ENCODE measurements at places on chromosomes 3 and 15.
A peak's percentile ranks its signal among the peaks of the same experiment; 100 is the strongest.

GRCh38 chr3:117602058-117602644 is 892.6 kb downstream of the TUSC7 start:
- DNase-seq: no peak

DNA sequence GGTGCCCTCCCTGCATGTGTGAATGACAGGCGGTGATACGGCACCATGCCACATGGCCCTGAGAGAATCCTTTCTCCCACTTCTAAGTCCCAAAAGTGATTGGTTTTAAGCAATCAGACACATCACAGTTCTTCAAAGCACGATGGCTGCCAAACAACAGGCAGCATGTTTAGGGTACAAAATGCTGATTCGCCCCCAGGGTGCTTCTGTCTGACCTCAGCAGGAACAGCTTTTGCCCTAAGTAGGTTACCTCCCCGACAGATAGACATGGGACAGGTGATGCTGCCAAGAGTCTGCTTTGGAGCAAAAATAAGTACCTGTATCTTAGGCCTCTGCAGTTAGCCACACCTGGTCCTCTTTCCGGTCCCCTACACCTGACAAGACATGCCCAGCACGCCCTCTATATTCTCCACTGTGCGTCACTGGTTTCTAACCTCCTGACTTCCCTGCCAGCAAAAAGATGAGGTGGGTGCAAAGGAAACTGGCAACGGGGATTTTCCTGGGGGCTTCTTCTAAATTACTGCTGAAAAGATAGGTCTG is 549.8 kb downstream of the FOXP1 start:
- no peak for DNase-seq

GRCh38 chr15:43134157-43134635 is 810 bp downstream of the TMEM62 start:
- DNase-seq: peak; percentile 6

- DNase-seq: no peak
Measured at GRCh38 chr15:70042553-70043214, 55.0 kb downstream of the TLE3 start.

DNA sequence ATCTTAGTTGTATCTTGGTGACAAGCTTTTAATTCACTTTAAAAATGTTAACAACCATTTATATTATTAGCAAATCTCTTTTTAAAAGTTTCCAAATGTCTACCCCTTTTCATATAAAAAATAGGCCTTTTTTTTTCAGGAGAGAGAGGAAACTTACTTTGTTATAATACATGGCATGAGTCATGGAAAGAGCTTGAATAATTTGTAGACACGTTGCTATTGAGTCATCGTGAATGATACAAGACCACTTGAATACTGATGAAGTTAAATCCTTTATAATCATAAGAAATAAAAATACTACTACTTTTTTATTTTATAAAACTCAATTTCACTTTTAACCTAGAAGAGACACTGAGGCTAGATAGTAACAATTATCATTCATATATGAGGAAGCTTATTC is 70.3 kb upstream of the BBX start:
- DNase-seq: peak; percentile 40

DNA sequence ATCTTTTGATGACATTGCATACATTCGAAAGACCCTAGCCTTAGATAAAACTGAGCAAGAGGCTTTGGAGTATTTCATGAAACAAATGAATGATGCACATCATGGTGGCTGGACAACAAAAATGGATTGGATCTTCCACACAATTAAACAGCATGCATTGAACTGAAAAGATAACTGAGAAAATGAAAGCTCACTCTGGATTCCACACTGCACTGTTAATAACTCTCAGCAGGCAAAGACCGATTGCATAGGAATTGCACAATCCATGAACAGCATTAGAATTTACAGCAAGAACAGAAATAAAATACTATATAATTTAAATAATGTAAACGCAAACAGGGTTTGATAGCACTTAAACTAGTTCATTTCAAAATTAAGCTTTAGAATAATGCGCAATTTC is 16.7 kb downstream of the KCNMB3 start:
- DNase-seq: no peak

DNA sequence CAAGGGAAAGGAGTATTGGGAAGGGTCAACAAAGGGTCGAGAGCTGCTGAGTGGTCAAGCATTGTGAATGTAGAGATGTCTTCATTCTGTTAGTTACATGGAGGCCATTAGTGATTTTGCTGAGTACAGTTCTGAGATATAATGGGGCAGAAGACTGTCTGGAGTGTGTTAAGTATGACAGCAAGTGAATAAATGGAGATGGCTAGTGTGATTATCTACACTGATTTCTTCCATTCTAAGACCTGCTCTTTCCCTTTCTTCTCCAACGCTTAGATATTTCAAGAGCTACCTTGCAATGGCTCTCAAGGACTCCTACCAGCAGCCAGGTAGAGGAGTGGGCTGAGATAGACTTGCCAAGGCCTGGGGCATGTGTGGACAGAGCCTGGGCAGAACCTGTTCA is 216.5 kb downstream of the MFSD1 start:
- DNase-seq: no peak

- DNase-seq: peak; percentile 28
Measured at GRCh38 chr15:85379403-85380131, 836 bp upstream of the AKAP13 start.

DNA sequence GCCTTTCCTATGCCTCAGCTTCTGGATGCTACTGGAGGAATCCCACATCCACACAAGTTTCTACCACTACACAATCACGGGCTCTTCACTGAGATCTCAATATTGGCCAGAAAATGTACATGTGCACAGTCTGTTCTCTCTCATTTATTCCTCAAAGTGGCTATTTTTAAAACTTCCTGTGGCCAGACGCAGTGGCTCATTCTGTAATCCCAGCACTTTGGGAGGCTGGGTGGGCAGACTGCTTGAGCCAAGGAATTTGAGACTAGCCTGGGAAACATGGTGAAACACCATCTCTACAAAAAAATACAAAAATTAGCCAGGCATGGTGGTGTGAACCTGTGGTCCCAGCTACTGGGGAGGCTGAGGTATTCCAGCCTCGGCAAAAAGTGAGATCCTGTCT is 91.4 kb upstream of the PRTG start:
- no peak for DNase-seq

DNA sequence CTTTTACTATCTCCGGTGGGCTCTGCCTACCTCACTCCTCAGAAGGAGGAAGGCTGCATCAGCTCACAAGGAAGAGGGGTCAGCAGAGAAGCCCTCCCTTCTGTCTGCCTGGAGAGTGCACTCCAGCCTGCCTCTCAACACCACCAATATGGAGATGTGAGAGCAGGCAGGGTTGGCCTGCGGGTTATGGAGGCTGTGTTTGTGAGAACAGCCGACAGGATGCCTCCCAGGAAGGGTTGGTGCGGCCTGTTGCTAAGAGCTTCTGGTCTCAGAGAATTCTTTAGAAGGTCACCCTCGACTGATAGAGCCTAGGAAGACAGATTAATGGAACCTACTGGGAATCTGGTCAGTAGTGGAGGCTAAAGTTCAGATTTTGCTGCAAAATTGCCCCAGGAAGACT is 326.1 kb downstream of the NTRK3 start:
- DNase-seq: no peak

- DNase-seq: no peak
Measured at GRCh38 chr3:98557324-98558010, 25.7 kb downstream of the GPR15 start.

- DNase-seq: no peak
Measured at GRCh38 chr3:109478614-109479013, 141.3 kb upstream of the DPPA4 start.

DNA sequence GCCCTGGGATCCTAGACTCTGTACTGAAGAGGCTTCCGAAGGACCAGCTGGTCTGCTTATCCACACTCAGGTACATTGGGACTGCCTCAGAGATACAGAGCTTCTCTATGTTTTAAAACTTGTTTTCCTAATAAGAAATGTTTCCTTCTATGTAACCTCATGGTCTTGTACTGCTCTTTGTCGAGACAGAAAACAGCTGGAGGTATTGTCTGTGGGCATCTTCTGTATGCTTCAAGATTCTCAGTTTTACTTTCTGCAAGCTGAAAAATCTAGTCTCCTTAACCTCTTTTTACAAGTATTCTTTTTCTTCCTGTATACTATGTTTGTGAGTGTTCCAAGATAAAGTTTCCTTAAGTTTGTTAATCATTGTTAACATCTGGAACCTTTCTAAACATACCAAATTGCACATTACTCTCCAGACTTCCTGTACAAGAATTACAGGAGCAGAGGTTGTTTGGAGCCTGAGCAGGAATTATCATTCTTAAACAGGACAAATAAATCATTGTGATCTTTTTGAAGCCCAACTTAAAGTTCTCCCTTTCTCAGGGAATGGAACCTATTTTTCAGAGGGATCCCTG is 358.3 kb upstream of the CFAP20DC start:
- DNase-seq: no peak

GRCh38 chr3:136239094-136239493 is 11.0 kb upstream of the PCCB start:
- no peak for DNase-seq

DNA sequence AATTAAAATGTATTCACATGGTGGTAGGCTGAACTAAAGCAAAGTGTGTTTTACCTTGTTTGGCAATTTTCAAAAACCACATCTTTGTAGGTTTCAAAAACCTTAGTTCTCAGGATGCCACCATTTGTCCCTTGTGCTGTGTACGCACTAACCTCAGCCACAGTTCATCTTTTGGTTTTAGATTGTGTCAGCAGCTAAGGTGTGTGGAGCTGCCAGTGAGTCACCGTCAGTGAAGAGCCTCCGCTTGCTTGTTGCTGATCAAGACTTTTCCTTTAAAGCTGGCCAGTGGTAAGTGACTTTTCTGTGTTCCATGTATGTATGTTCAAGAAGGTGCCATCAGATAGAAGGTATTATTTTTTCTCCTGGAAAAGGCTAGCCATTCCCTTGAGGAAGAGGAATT is 21.1 kb downstream of the OXNAD1 start:
- no peak for DNase-seq

GRCh38 chr3:150770681-150771080 is 7.7 kb upstream of the SIAH2 start:
- no peak for DNase-seq

- no peak for DNase-seq
Measured at GRCh38 chr3:176734146-176734545, 463.1 kb downstream of the TBL1XR1 start.

DNA sequence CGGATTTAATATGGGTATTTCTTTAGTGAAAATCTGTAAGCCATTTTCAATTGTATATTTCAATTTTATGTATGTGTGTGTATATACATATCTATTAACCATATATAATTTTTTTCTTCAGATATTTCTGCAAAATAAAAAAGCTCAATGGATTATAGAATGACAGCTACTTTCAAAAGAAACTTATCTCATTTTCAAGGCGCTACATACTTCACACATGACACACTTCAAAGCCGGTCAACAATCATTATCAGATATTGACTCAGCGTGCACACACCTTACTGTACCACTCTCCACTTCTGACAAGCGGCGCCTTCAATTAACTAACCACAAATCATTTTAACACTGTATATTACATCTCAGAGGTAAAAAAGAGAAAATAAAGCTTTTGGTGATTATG is 39.6 kb downstream of the ATP13A3 start:
- no peak for DNase-seq

DNA sequence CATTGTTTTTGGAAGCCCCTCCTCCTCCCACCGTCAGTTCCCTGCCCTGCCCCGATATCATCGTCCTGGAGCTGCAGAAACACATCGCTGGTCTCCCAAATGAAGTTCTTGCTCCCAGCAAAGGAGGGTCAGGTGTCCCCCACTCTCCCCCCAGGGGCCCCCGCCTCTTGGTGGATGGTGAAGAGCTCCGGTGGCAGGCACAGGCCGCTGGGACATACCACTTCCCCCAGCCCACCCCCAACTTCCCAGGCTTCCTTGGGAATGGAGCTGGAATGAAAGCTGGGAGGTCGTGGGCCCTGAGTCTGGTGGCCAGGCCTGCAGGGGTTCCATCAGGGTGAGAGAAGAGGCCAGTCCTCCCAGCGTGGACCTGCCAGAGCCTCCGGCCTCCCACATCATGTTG is 137.7 kb downstream of the CHSY1 start:
- DNase-seq: no peak

- DNase-seq: no peak
Measured at GRCh38 chr3:58116161-58116955, 94.4 kb downstream of the DNASE1L3 start.

DNA sequence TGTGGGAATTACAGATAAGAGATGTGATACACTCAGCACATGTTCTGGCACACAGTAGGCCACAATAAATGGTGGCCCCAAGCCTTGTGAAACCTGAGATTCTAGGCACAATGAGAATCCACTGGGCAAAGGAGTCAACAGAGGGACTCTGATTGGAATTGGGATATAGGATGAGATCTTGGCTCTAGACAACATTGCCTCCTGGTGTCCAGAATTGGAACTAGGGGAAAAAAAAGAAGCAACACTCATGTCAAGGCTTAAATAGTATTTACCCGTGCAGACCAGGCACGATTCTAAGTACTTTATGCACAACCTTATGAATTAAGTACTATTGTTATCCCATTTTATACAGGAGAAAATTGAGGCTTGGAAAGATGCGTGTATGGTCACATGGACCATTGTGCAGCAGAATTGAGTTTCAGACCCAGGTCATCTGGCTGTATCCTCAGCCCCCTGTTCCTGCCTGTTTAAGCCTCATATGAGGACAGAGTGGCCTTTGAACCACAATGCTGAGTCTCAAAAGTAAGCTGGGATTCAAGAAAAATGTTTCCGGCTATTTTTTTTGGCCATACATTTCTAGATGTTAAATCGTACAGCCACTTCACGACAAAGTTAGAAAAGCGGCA is 124.8 kb downstream of the SV2B start:
- peak; percentile 28 for DNase-seq

DNA sequence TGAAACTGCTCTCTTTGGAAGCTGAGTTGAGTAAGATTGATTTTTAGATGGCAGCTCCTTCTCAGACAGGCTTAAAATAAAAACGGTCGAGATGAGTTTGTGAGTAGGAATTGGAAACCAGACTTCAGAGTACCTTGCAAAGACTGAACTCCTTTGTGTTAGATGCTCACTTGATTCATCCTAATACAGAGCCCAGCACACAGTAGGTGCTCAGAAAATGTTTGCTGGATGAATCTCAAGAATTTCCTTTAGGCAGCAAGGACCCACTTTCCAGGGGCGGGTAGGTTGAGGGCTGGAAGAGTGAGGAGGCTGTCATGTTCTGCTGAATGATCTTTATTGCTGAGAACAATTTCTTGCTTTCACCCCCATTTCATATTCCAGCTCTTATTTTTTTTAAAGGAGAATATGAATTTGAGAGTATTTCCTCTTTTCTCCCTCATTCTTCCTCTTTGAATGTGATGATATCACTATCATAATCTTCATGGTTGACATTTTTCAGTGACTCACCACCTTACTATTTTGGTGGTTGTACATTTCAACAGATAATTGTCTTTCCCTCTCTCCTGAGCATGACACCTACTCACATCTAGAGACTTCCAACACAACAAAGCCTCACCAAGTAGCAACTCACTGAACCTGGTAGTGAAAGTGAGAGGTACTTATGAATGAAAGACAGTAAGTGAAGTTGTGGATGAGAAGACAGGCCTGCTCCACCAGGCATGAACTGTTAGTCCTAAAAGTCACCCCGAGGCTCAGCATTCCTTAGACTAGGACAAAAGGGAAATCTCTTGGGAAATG is 113.3 kb downstream of the PDCD6IP start:
- DNase-seq: peak; percentile 88
